Stimulated activated CD4-positive, alpha-beta T cell treated with anti-CD3 and anti-CD28 coated beads, TNF-alpha, amount 100 ng/mL, for 48 hours (primary cell): ENCODE measurements at places on chromosomes 6 and 20.

DNA sequence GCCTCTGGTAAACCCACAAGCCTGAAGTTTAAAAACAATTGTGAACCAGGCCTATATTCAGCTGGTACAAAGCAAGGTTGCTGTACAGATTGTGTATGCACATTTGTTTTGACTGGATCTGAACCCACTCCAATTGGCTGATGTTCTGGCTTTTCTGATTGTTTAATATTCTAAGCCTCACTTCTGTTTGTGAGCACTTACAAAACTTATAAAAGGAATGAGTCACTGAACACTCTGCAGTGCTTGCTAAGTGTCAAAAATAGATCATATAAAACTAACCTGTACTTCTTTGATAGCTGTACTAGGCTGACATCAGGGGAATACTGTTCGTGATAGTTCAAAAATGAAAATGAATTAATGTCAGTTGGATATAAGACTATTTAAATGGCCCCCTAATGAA, 12.1 kb downstream of the COL21A1 start:
- no peak for DNase-seq

GRCh38 chr6:110816677-110817076, 1.4 kb upstream of the CDK19 start:
- no peak for DNase-seq

GRCh38 chr6:44494011-44494501, 106.5 kb downstream of the CDC5L start:
- no peak for DNase-seq

DNA sequence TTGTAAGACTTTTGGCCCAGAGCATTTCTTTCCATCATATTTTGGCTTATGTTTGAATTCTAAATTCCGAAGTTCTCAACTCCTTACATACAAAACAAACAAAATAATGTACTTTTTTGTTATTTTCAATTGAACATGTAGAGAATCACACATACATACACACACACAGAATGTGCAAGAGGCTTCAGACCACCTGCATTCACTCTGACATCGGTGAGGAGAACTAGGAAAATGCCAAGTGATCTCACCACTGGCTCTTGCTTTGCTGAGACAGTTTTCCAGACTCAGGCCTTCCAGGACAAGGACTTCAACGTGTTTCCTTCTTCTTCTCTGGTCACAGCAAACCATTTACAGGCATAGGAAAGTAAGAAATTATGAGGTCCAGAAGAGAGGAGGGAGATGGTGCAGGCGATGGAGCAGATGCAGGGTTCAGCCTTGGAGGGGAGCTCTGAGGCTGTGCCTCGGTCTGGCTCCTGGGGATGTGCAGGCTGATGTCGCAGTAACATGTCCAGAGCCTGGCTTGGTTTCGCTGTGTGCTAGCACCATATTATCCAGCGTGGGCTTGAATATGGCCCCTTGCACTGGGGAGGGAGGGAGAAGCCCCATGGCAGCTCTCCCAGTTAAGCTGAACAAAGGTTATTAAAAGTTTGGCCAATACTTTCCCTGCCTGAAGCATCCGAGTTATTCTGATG, 93.4 kb downstream of the DACT2 start:
- no peak for DNase-seq
